Lower lobe of right lung (tissue), 2 donors: ENCODE measurements at places on chromosomes 16 and 17.
A peak's percentile ranks its signal among the peaks of the same experiment; 100 is the strongest.

DNA sequence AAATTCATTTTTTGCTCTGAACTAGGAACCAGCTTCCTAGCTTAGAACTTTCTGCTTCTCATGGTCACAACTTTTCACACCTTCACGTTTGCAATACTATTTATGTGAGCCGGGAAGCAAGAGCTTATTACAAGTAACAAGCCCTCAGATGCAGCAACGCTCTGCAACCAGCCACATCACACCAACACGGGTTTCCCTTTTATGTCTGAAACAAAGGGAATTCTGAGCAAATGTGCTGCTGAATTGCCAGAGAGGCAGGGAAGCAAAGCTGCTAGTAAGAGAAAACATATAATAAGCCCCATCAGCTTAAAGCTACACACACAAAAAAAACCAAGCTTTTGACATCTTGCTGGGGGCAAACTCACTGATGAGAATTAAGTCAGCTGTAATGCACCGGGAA, 122.2 kb downstream of the SLC39A11 start:
- DNase-seq, result no peak

DNA sequence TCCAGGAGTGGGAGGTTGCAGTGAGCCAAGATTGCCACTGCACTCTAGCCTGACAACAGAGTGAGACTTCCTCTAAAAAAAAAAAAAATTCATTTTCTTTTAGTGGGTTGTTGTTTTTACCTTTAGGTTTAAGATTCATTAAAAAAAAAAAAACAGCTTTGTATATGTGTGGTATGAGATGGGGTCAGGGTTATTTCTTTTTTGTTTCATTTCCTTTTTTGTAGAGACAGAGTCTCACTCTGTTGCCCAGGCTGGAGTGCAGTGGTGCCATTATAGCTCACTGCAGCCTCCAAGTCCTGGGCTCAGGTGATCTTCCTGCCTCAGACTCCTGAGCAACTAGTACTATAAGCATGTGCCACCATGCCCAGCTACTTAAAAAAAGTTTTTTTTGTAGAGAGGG, 47.0 kb downstream of the BCAS3 start:
- no peak for DNase-seq

DNA sequence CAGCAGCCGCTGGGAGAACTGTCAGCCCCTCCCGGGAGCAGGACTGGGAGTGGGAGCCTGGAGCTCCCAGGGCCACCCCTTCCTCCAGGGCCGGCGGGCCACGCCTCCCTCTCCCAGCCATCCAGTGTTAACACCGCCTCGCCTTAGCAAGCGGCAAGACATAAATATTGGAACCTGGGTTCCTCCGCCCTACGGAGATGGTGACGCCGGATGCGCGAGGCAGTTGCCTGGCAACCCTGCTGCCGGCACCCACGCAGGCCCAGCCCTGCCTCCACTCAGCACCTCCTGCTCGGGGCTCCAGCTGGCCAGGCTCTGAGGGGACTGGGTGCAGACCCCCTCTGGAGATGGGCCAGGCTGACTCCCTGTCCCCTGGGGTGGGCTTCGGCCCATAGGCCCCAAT, 27.4 kb upstream of the CACNA1H start:
- no peak for DNase-seq

- DNase-seq, result no peak
These were observed 7.9 kb upstream of the SPHK1 start for GRCh38 chr17:76376318-76377133.

GRCh38 chr17:4768298-4768697, 3.4 kb upstream of the TM4SF5 start:
- no peak for DNase-seq

DNA sequence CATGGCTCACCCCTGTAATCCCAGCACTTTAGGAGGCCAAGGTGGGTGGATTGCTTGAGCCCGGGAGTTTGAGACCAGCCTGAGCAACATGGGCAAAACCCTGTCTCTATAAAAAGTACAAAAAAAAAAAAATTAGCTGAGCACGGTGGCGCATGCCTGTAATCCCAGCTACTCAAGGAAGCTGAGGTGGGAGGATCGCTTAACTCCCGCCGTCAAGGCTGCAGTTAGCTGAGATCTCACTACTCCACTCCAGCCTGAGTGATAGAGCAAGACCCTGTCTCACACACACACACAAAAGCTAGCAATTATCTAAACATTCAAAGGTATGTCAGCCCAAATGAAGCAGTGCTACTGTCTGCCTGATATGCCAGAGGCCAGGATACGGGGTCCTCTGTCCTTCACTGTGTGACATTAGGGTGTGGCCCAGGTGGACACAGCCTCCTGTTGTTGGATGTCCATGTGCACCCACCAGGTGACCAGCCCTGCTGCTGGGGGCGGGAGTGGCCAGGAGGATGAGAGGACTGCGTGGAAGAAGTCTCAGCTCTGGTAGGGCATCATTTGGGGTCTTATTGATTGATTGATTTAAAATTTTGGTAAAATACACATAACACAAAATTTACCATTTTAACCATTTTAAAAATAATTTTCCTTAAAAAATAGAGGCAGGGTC, 3.9 kb downstream of the NLRC3 start:
- no peak for DNase-seq

DNA sequence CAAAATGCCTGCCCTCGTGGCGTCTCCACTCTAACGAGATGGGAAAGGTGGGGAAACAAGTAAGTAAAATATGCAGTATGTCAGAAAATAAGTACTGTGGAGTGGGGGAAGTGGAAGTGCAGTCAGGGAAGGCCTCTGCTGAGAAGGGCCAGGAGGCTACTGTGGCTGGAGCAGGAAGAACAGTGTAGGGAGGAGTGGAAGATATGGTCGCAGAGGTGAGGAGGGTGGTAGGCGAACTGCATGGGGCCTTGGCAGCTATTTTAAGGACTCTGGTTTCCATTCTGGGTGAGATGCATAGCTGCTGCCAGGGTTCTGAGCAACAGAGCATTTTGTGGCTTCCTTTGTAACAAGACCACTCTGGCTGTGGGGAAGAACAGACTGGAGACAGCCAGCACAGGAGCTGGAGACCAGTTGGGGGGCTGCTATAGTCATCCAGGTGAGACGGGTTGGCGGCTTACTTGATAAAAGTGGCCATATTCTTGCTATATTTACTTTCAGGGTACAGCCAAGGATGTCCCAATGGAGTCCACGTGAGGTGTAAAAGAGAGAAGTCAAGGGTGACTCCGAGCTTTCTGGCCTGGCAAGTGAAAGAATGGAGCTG, 42.6 kb downstream of the CYTH1 start:
- DNase-seq, result no peak

DNA sequence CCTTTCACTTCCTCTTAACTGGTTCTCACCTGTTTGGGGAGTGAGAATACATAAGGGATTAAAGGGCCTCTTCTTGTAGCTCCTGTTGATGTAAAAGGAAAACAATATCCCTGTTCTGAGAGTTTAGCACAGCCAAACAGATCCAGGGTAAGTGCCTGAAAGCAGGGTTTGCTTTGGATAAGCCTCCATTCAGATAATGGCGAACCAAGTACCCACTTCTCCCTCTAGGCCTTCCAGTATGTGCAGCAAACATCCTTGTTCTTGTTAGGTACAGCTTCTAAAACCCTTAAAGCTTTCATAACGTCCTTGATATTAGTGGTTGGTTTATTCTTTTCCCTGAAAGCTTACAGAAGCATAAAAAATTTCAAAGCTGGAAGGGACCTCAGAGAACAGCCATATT, 130.6 kb upstream of the DNAH9 start:
- no peak for DNase-seq

GRCh38 chr17:77755410-77755963, 203.0 kb upstream of the TNRC6C start:
- no peak for DNase-seq

DNA sequence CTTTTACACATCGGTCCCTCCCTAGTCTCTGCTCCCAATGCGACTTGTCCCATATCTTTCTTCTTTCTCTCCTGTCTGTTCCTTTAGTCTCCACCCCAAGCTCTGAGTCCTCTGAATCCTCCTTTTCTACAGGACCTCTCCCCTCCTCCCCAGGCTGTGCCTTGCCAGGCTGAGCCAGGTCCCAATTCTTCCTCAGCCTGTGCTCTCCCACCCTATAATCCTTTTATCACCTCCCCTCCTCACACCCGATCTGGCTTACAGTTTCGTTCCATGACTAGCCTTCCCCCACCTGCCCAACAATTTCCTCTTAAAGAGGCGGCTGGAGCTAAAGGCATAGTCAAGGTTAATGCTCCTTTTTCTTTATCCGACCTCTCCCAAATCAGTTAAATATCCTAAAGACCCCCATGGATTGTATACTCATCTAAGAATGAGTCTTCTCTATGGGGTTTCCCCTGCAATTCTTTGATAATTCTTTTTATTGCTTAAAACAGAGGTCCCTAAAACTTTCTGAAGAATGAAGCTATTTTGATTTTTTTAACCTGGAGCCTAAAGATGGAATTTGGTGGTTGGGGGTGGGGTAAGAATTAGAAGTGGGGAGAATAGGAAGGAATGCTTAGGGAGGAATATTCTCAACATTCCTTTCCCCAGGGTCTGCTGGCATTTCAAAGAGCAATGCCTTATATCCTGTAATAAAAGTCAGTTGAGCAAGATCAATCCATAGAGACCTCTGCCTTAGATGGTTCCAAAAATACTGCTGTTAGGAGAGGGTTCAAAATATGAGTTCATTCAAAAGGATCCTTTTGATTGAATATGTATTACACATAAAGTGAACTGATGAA, 102.8 kb downstream of the MYO1D start:
- DNase-seq, result no peak

DNA sequence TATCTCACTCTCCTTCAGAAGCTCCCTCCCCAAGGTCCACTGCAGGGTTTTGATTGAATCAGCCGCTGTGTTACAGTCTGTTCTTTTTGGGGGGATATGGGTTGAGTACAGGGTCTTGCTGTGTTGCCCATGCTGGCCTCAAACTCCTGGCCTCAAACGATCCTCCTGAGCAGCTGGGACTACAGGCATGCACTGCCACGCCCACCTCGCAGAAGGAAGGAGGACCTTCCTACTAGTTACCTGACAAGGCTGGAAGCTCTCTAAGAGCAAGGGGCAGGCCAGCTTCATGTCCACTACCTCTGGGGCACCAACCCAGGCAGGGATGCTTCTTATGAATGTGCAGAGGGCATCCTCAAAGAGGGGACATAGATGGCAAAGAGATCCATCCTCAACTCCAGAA, 1.9 kb upstream of the MMP28 start:
- no peak for DNase-seq

DNA sequence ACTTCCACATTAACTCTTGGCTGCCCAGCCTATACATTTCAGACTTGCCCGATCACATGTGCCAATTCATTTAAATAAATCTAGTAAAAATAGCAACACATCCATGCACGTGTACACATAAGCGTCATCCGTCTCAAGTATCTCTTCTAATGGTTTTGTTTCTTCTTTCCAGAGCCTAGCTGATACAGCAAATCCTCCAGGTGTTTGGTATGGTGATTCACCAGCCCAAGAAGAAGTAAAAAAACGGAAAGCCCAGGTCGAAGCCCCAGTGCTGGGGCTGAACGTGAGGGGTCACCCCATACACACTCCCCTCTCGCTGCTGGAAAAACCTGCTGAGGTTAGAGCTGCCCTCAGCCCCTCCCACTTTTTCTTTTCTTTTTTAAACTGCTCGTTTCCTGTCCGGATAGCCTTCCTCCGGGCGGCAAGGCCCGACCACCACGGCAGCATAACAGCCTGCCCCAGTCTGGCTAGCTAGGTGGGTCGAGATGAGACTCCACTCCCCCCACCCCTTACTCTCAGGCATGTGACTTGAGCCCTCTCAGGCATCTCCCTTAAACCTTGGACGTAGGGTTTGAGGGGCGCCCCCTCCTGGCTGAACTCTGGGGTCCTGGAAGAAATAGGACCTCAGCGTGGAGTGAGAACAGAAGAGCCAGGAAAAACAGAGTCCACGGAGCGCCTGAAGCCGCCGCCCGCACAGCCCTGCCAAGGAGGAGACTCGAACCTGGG, 13.9 kb upstream of the OR1F1 start:
- peak; percentile 29 for DNase-seq

DNA sequence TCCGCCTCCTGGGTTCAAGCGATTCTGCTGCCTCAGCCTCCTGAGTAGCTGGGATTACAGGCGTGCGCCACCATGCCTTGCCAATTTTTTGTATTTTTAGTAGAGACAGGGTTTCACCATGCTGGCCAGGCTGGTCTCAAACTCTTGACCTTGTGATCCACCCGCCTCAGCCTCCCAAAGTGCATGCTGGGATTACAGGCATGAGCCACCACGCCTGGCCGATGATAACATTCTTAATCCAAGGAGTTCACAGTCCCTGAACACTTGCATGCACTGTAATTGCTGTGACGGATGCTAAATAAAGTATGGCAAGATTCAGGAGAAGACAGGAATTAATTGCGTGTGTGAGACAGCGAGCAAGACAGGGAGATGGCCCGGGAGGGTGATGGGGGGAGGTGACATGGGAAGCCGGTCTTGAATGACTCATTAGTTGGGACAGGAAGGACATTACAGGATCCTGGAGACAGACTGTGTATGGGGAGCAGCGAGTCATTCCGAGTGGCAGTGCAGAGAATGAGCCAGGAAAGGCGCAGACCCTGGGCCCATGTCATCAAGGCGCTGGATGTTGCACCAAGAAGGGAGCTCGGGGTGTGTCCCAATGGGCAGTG, 6.7 kb downstream of the ABCA3 start:
- DNase-seq, result no peak

- no peak for DNase-seq
These were observed 27.7 kb downstream of the RTN4RL1 start for GRCh38 chr17:1997289-1997926.

- no peak for DNase-seq
These were observed 74.2 kb downstream of the CPPED1 start for GRCh38 chr16:12729448-12729847.

DNA sequence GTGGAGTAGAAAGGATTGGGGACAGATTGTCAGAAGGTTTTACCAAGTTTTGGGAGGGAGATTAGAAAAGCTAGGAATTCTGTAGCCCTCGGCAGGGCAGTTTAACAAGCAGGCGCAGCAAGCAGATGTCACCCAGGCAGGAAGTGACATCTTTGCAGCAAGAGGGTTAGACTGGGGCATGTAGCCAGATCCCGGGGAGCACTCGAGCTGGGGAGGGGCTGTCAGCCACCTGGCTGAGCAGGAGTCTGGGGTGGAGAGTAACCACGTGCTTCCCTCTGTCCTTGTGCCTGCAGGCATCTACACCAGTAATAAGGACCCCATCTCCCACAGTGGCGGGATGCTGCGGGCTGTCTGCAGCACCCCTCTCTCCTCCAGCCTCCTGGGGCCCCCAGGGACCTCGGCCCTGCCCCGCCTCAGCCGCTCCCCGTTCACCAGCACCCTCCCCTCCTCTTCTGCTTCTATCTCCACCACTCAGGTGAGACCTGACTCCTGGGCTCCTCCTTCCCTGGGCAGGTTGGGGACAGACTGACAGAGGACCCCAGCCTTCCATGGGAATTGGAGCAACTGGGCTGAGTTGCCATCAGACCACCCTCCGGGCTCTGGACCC, 12.2 kb downstream of the MLLT6 start:
- DNase-seq, result no peak

- no peak for DNase-seq
These were observed 25.1 kb downstream of the CASKIN2 start for GRCh38 chr17:75490173-75490743.

DNA sequence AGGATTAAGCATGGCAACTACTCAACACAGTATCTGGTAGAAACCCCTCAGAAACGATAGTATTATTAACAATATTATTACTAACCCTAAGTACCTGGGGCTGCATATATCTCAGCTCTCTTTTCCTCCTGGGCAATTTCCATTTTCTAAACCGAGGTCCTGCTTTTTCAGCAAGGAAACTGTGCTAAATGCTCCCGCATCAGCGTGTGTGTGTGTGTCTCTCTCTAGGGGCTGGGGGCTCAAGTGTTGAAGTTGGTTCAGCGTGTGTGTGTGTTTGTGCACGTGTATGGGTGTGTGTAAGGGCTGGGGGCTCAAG, 169.3 kb upstream of the MAF start:
- no peak for DNase-seq

GRCh38 chr16:88373211-88373610, 9.5 kb upstream of the ZNF469 start:
- DNase-seq, result peak; percentile 8
